ENCODE measurements at places on chromosomes 2 and 18.

GRCh38 chr2:60469536-60470317, 83.7 kb downstream of the BCL11A start:
- no peak for DNase-seq

DNA sequence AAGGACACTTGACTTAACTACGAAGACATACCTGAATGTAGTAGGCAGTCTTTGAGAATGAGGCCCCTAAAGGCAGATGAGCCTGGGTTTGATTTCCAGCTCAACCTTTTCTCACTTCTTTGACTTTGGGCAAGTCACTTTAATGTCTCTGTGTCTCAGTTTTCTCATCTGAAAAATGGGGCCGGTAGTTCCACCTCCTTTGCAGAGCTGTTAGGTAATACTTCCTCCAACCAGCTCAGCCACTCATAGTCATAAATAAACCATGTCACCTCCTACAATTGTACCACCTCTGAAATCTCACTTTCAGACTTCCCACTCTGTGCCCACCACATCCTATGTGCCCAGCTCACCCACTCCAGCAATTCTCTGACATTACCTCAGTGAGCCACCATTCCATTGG, 10.4 kb downstream of the ARHGAP25 start:
- DNase-seq = no peak

DNA sequence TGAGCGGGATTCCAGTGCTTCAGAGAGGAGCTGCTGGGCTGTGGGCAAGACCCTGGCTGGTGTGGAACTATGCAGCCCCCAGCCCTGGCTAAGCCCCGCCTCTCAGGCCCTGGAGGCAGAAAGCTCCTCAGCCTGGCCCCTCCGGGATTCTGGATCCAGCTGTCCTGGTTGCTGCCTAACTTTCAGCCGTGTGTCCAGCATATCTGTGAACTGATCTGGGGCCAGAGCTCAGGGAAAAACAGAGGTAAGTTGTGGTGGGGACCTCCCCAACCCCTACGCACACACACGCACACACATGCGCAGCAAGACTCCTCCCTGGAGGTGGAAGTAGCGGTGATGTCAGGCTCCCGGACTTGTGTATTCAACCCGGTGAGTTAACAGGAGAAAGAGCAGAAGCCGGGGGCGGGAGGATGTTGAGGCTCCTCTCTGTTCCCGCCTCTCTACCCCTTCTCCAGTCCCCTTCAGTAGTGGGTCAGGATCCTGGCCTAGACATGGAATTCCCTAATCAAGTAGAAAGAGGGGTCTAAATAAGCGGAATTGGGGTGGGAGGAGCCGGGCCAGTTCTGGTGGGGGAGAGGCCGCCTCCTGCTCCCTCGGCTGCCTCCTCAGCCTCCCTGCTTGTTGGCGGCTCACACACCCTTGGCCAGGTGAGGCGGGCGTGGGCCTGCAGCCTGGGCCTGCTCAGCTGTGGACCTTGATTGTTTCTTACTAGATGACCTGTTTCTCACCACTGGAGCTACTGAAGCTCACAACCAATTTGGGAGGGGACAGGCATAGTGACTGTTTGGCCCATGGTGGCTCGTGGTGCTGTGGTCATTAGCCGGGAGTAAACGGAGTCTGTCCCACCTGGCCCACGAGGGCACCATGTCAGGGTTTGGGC, 33.4 kb downstream of the SIX2 start:
- DNase-seq = no peak

DNA sequence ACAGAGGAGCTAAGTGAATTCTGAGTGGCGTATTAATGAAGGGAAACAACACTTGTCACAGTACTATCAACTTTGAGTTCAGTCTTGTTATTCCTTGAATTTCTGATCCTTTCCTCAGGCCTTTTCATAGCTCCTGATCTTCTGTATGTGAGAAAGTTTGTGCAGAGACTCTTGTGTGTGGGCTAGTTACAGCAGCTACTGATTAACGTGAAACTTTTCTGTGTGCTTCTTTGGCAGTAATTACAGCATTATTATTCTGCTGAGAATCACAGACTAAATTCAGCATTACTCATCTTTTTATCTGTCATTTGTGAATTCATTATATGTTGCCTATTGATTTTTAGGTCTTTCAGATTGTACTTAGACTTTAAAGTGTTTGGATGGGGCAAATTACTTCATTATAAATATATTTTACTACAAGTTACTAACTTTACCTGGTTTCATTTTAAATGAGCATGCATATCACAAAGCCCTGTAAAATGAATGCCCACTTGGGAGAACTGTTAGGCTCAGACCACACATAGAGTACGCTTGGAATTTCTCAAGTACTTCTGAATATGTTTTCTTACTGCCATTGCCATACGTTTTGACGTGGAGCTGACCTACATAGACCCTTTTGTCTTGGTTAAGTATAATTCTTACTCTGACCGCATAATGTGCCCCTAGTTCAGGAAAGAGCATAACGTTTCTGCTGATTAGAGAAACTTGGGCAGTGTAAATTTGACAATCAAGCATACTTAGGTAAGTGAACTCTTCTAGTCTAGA, 36.2 kb downstream of the CREB1 start:
- no peak for DNase-seq

- DNase-seq = no peak
These were observed 32.7 kb upstream of the ABCA12 start for GRCh38 chr2:215171151-215171550.

DNA sequence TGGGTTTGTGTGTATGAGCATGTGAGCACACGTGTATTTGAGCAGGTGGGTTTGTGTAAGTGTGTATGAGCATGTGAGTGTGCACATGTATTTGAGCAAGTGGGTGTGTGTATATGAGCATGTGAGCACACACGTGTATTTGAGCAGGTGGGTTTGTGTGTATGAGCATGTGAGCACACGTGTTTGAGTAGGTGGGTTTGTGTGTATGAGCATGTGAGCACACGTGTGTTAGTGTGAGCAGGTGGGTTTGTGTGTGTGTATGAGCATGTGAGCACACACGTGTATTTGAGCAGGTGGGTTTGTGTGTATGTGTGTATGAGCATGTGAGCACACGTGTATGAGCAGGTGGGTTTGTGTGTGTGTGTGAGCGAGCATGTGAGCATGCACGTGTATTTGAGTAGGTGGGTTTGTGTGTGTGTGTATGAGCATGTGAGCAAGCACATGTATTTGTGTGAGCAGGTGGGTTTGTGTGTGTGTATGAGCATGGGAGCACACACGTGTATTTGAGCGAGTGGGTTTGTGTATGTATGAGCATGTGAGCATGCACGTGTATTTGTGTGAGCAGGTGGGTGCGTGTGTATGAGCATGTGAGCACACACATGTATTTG, 169.7 kb downstream of the TWIST2 start:
- DNase-seq = no peak

DNA sequence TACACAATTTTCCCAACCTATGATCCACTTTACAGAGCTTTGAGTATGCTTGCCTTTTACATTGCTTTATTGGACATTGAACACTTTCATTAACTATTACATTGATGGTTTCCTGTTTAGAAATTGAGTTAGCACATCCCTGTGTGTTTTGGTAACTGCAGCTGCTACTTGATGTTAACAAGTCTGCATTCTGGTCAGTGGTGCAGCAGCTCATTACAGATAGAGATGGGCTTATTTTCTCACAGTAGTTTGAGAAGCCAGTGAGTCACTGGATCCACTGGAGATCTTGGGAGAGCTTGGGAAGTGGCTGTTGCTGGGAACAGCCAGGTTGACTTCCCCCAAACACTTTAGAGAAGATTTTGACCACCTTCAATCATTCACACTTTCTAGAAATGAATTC, 150.5 kb downstream of the ARHGAP15 start:
- DNase-seq = no peak

DNA sequence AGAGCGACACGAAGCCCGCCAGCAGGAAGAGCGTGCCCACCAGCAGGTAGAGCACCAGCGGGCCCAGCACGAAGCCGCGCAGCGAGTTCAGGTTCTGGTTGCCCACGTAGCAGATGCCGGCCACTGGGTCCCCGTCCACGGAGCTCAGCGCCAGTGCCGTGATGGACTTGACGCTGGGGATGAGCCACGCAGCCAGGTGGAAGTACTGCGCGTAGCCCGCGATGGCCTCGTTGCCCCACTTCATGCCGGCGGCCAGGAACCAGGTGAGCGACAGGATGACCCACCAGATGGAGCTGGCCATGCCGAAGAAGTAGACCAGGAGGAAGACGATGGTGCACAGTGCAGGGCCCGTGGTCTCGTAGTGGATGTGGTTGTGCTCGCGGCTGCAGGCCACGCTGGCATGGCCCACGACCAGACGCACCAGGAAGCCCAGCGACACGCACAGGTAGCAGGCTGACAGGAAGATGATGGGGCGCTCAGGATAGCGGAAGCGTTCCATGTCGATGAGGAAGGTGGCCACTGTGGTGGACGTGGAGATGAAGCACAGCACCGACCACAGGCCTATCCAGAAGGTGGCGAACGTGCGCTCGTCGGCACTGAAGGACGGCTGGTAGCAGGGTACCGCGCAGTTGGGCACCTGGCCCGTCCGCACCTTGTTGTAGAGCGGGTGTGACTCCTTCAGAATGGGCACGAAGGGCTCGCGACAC, 2.1 kb downstream of the FZD5 start:
- DNase-seq = peak; percentile 33

DNA sequence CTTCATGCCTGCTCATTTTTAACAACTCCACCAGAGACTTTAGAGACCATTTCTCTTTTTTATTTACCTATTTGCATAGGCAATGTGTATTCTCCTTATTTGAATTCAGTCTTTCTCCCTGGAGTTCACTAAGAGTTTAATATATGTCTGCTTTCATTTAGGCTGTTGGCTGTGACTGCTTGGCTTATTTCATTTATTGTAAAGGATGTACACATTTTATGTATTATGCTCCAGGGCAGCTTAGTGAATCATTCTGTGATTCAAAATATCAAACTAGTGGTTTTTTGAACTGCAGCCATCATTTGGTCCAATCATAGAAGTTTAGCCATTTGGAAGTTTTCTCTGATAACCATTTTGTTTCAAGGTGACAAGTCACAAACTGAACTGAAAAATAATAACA, 229.6 kb downstream of the LPIN1 start:
- DNase-seq = no peak

- DNase-seq = no peak
These were observed 184.2 kb downstream of the ZNF521 start for GRCh38 chr18:25167612-25168410.

DNA sequence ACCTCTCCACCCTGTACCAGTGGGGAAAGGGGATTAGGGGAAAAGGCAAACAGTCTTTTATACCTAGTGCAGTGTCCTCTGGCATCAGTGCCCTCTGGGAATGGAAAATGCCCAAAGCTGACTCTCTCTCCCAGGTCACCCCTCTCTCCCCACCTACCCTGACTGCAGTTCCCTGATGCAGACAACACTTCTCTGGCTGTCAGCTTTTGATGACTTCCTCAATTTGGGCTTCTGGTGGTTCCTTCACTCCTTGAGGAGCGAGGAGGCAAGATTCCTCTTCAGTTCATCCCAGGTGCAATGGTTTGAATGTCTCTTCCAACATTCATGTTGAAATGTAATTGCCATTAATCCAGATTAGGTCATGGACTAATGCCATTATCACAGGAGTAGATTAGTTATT, 19.7 kb upstream of the PPM1B start:
- no peak for DNase-seq

DNA sequence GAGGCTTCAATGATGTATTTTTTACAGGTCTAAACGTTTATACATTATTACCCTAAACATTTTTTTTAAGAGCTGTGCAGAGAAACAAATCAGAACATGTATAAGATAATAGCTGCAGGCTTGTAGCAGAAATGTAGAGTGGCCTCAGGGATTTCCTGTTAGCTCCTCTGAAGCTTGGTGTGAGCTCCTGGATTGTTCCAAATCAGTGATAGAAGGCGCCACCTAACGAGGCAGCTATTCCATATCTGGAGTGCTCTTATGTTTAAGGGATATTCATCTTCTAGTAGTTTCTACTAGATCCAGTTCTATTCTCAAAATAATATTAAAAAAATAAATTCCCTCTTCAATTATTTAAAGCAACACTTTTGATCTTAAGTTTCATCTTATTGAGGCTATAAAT, 93.1 kb downstream of the LRP1B start:
- DNase-seq = no peak

- DNase-seq = no peak
These were observed 138.7 kb downstream of the MGAT5 start for GRCh38 chr2:134392442-134393074.

DNA sequence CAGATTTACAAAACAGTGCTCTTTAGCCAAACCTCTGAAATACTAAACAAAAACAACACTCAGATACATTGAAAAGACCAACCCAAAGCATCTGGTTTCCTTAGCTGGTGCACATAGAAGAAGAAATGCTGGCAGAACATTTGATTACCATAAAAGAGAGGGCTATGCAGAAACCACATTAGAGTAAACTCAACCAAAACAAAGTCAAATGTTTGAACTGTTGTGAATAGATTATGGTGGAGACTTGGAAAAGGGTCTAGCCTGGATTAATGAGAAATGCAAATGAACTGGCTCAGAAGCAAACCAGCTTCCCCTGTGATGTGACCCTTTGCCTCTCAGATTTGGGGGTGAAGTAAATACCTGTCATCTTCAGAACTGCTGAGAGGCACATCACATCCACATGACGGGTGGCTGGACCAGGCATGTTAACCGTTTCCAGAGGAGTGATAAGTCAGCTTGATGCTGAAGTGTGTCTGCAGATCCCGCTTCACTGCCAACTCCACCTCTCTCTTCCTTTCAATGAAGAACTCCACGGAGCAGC, 153.0 kb downstream of the NRP2 start:
- no peak for DNase-seq

DNA sequence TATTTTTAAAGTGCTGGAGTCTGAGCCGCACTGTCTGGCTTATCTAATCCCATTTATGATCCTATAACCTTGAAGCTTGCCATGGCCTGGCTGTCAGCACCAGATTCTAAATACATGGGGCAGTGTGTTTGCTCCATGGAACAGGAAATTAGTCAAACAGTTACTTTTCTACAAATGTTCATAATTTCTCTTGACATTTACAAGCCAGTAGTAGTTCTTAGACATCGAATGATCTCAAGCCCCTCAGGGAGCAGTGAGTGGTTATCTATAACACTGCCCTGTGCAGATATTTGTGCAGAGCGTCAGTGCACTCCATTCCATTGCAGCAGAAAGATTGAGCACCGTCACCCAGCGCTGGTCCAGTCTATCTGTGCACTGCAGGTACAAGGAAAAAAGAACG, 205.2 kb downstream of the AGPS start:
- DNase-seq = no peak

DNA sequence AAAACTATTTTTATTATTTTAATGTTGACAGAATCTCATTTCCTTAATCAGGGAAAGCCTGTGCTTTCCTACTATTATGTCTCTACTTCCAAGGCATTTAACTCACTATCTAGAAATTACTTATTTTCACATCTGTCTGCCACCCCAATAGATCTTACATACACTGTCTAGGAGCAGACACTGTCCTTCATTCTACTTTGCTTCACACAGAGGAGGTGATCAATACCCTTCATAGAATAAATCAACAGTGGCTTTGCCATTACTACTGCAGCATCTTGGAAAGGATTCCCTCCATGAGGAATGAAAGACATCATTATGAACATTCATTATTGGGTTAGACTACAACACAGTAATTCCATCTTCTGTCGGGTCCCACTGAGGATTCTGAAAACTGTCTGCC, 31.7 kb downstream of the CDH20 start:
- no peak for DNase-seq

GRCh38 chr2:158778243-158778642, 16.9 kb upstream of the DAPL1 start:
- no peak for DNase-seq
